Renal cortical epithelial cell (primary cell): ENCODE measurements at places on chromosomes 4 and X.

DNA sequence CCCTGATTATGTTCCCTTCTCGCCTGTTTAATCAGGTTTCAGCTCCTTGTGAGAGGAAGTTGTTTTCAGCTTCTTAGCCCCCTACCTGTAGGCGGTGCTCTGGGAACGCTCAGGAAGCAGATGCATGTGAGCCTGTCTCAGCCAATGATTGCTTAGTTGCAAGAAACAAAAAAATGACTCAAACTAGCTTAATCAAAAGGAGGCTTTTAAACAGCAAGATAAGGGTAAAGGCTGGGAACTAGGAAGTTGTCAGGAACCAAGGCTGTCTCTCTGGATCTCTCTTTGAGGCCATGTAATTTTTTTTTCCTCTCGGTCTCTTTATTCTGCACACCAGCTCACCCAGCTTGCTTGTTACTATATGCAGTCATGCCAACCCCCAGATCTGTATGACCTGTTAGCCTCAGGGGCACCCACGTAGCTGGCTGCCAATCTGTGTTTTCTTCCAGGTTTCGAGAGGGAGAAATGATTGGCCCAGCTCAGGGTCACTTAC, 109.1 kb downstream of the PTTG2 start:
- peak; percentile 89 for DNase-seq

DNA sequence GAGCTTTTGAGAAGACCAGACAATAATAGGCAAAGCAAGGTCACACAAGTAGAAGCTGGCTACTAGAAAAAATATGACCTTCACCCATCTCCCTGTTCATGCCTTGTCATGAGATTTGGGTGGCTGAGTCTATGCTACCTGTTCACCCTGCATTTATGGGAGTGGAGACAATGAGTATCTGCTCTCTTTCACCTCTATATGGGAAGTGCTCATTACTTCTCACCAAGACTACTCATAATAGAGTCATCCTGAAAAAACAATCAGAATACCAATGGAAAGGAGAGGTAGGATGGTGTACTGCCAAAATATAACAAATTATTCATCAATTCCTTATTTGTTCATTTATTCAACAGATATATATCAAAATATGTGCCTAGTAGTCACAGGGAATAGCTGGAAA, 921.8 kb upstream of the INTU start:
- no peak for DNase-seq

- DNase-seq: peak; percentile 57
These were observed at the start of gene PDGFC for GRCh38 chr4:156971676-156972378. Gene PDGFC (minus strand): TSS chr4:156971799. CDS start chr4:156970903, 896 bp downstream.

- DNase-seq: no peak
These were observed 88.4 kb upstream of the TLL1 start for GRCh38 chr4:165784672-165785071.

DNA sequence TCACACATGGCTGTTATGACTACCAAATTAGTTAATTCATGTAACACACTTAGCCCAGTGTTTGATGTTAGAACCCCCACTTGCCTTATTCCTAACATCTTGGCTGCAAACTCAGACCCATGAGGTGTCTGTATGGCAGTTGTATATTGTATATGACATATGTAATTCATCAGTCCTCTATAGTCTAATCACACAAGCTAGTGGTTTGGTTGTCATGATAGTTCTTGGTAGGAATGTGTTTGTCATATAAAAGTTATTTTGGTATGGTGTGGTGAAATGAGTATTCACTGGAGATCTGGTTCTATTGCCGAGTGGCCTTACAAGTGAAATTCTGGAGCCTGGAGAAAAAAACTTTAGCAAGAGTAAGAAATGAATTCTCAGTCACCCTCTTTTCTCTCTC, 149.2 kb downstream of the AWAT2 start:
- DNase-seq: no peak

GRCh38 chrX:119646515-119646914, 40.3 kb upstream of the NKRF start:
- DNase-seq: no peak

GRCh38 chrX:39596437-39596836, 501.3 kb downstream of the BCOR start:
- no peak for DNase-seq

DNA sequence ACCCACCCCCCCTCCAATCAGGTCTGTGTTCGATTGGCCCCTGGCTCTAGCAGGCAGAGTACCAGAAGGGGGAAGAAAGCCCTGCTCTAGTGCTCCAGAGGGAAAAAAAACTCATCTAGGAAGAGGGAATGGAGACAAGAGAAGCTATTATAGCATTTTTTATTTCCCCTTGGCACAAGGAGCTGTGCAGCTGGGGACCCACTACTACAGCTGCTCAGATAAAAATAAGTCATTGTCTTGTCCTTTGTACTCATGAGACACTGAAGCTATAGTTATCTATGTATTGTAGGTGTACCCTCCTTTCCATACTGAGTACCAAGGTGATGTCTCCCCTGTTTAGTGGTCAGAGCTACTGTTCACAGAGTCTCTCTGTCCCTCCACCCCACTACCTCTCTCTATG, 14.3 kb downstream of the CCDC160 start:
- no peak for DNase-seq

- peak; percentile 14 for DNase-seq
These were observed 29.3 kb downstream of the FAM199X start for GRCh38 chrX:104195489-104196084.

GRCh38 chrX:80014141-80014940, at the start of gene TBX22:
Gene TBX22 (plus strand): TSS chrX:80014753. CDS start chrX:80022270, 7,517 bp downstream.
- no peak for DNase-seq

DNA sequence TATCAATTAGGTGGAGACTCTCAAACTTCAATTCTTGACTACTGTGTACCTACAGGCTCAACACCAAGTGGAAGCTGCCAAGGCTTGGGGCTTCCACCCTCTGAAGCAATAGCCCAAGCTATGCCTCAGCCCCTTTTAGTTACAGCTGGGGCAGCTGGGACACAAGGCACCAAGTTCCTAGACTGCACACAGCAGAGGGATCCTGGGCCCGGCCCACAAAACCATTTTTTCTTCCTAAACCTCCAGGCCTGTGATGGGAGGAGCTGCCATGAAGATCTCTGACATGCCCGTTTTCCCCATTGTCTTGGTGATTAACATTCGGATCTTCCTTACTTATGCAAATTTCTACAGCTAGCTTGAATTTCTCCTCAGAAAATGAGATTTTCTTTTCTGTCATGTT, 3.4 kb upstream of the UGDH start:
- no peak for DNase-seq

- DNase-seq: no peak
These were observed 102.6 kb upstream of the TENT5D start for GRCh38 chrX:80317646-80318045.

GRCh38 chr4:143502231-143502630, 11.3 kb upstream of the SMARCA5 start:
- DNase-seq: no peak

GRCh38 chrX:69107231-69107739, 58.0 kb downstream of the PJA1 start:
- DNase-seq: no peak
